ENCODE measurements at places on chromosomes 11 and 22.

DNA sequence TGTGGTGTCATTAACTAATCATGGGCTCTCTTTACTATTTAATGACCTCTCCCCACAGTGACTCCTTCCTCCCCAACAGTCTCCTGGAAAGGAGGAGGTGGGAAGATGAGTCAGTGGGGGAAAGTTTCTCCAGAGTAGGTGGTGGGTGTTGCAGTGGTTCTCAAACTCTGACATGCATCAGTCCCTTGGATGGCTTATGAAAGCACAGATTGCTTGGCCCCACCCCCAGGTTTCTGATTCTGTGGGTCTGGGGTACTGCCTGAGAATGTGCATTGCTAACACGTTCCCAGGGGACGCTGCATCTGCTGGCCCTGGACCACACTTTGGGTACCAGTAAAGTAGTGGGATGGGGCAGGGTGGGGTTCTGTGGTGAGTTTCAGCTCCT lies 9.8 kb downstream of the CD82 start:
- no peak for DNase-seq

GRCh38 chr11:3219281-3219892 lies 774 bp upstream of the MRGPRG start:
- no peak for DNase-seq

- DNase-seq, result no peak
Observed at GRCh38 chr22:20889025-20889704, 28.0 kb upstream of the CRKL start.

- DNase-seq, result no peak
Observed at GRCh38 chr11:3781423-3781822, 15.9 kb downstream of the NUP98 start.

- no peak for DNase-seq
Observed at GRCh38 chr11:73274722-73275380, 2.7 kb downstream of the P2RY6 start.

DNA sequence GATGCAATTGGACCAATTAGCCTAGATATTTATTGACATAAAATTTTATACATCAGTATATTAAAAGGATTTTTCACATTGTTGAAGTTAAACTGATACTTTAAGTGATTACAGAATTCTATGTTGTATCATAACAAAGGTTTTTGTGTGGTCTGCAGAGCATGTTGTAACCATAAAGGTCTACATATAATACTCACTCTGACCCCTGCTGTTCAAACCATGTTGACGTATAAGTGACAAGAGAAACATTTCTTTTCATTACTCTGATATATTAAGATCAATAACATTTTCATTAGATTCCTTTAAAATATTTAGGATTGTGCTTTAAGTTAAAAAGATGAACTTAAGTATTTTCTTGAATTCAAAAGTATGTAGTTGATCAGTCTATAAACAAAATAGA lies 63.9 kb downstream of the GAS2 start:
- DNase-seq, result no peak

GRCh38 chr11:40376331-40376730 lies 1083.1 kb downstream of the LRRC4C start:
- DNase-seq, result no peak

GRCh38 chr11:28528217-28528616 lies 420.0 kb downstream of the METTL15 start:
- no peak for DNase-seq

GRCh38 chr22:37931893-37932389 lies 21.5 kb downstream of the C22orf23 start:
- no peak for DNase-seq

DNA sequence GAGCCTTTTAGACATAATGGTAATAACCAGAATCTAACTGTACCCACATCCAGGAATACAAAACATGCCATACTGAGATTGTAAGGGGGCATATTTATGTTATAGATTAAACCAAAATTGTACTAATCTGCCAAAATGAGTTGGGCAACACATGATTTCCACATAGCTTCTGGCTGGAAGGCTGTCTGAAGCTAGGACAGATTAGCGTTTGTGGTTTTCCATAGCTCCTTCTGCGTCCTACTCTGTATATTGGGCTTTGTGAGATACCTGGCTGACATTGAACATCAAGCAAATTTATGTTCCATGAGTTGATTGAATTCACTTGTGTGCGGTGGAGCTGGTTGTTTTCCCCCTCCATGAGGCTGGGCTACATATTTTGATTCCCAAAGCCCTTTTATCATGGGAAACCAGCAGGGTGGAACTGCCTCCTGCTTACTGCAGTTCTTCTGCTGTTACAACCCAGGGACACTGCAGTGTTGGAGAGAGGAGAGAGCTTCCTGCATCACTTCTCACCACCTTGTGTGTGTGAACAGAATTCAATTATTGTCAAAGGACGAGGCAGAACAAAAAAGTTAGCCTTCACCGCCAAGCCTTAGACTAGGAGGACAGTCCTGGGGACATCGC lies 114.9 kb downstream of the C11orf91 start:
- no peak for DNase-seq

DNA sequence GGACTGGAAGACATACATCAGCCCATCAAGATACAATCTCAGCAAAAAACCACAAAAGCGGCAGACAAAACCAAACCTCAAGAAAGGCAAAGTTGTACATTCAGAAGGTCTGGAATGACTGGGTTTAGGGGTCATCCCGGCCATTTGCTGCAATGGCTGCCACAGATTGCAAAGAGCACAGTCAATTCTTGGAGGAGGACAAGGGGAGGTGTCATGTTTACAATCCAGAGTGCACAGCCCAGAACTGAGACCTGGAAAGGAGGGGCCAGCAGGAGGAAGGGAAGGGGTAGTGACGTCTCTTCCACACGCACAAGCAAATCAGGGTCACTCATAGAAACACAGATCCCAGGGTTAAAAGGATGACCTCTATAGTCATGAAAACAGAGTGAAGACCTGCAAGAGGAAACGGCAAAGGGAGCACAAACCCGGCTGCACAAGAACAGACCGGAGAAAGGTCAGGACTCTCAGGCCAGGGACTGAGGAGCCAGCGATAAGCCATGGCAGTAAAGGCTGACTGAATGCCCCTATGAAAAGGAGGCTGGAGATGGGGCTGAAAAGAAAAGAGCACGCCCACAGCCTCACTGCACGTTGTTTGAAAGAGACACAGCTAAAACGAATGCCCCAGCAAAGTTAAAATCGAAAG lies 18.2 kb upstream of the MUC5AC start:
- no peak for DNase-seq

- DNase-seq, result no peak
Observed at GRCh38 chr11:130886704-130887103, 29.6 kb downstream of the SNX19 start.

DNA sequence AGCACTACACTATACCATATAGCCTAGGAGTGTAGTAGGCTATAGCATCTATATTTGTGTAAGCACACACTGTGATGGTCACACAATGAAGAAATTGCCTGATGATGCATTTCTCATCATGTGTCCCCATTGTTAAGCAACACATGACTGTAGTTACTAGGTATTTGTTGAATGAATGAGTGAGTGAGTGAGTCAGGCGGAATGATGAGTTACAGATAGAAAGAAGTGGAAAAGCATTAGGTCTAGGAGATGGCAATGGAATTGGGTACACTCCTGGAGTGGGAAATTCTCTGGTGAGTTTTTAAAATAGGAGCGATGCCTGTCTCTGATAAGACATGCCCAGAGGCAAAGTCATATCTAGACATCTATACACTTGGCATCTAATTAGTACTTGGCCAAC lies 160.5 kb upstream of the TBCEL start:
- no peak for DNase-seq

GRCh38 chr11:124294687-124295086 lies 19.1 kb downstream of the OR8D1 start:
- DNase-seq, result no peak
